ENCODE measurements at places on chromosomes 1 and 21.

DNA sequence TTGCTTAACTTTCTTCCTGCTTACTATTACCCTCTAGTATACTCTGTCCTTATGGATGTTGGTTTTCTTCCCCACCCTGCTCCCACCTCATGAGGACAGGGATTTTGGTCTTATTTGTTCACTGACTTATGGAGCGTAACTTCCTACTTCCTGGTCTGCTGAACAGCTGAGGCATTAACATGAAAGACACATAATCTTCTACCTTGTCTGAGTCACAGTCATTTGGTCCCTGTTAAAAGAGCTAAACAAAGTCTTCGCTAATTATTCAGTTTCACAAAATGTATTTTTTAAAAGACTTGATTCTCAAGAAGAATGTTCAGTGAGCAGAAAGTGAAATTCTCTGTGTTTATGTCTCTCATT lies 18.5 kb downstream of the RNASEL start:
- DNase-seq = no peak

DNA sequence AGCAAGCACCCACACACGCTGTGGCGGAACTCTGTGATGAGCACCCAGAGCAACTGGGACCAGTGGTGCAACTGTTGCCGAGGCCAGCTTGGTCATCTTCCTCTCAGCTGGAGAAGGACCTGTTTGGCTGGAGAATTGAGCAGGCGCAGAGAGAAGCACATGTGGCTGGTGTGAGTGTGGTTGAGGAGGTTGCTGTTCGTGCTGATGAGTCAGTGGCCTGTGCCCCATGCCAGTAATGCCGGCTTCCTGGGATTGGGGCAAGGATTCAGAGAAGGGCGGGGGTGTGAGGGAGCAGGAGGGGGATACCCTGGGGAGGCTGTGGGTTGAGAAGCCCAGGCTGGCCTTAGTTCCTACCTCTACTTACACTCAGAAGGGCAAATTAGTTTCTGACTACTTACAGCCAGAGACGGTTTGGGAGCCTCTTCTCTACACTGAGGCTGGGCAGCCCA lies 57.5 kb upstream of the EPS8L3 start:
- DNase-seq = no peak

GRCh38 chr1:50930965-50931737 lies 28.9 kb downstream of the FAF1 start:
- peak; percentile 20 for DNase-seq

- no peak for DNase-seq
Observed at GRCh38 chr1:217435204-217435603, 195.7 kb downstream of the GPATCH2 start.

GRCh38 chr1:231068762-231069161 lies 28.7 kb upstream of the FAM89A start:
- no peak for DNase-seq

DNA sequence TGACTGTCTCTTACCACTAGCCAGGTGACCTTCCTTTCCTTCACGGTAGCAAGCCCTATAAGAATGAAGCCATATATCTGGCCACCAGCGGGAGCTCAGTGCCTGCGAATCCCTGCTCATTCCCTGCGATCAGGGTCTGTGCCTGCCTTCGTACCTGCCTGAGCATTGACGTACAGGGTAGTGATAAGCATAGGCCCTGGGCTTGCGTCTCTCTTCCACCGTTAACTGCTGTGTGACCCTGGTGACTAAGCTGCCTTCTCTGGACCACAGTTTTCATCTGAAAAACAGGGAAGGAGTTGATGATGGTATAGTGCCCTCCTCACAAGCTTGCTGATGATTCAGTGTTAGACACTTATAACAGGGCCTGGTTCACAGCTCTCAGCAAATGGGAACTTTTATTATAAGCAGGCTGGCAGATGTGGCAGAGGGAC lies 4.1 kb downstream of the ZC3H12A start:
- DNase-seq = peak; percentile 48

GRCh38 chr1:55213151-55213884 lies 1.8 kb downstream of the USP24 start:
- DNase-seq = no peak

GRCh38 chr1:80994038-80994437 lies 806.7 kb upstream of the ADGRL2 start:
- no peak for DNase-seq

DNA sequence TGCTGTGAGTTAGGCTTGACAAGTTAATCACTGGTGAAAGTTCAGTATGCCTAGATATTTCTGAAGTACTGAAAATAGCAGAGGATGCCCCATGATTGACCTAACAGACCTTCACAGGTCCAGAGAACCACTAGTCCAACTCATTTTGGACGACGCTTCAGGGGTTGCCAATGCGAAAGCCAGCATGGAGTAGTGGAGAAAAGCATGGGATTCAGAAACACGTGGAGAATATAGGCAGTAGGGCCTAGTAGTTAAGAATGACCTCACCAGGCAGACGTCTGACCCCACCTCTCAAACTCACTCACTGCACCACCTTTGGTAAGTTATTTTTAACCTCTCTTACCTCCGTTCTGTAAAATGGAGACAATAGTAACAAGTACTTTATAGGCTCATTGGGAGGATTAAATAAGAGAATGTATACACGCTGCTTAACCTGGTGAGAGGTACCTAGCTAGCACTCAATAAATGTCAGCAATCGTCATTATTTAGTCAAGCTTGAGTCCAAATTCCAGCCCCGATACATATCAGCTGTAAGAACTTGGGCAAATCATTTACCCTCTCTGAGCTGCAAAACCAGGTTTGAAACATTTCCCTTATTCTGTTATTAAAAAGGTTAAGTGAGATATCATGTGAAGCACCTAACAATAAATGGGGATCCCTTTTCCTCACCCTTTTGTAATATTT lies 13.2 kb downstream of the PLPP3 start:
- no peak for DNase-seq

- no peak for DNase-seq
Observed at GRCh38 chr1:30058970-30059369, 664.4 kb downstream of the MATN1 start.

- no peak for DNase-seq
Observed at GRCh38 chr1:240803151-240803550, 191.2 kb upstream of the GREM2 start.

- no peak for DNase-seq
Observed at GRCh38 chr21:37535672-37536071, 169.1 kb downstream of the DYRK1A start.

GRCh38 chr1:152998476-152998875 lies 3.1 kb upstream of the SPRR3 start:
- DNase-seq = no peak

DNA sequence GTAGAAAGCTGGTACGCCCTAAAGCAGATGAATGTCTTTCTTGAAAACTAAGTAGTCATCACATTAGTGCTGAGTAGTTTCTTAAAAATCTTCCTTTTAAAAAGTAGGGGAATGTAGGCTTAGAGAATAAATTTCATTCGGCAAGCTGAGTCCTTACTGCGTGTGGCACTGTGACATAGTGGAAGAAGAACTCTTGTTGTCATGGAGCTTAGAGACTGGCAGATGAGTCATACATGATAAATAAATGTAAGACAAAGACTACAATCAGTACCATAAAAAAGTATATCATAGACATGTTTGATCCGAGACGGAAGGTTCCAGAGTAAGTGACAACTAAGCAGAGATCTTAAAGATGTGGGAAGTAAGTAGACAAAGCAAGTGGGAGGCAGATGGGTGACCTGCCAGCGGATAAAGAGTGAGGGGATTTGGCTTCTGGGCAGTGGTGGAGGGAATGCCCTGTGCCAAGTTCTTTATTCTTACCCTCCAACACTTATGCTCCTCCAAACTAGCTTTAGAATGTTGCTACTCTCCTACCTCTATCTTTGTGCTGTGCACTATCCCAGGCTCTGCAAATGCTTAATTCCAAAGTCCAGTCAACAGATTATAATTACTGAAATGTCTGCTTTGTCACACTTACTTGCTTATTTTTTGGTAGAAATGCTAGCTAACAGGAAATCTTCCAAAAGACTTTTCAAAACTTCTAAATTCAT lies 608.5 kb upstream of the USP24 start:
- no peak for DNase-seq

DNA sequence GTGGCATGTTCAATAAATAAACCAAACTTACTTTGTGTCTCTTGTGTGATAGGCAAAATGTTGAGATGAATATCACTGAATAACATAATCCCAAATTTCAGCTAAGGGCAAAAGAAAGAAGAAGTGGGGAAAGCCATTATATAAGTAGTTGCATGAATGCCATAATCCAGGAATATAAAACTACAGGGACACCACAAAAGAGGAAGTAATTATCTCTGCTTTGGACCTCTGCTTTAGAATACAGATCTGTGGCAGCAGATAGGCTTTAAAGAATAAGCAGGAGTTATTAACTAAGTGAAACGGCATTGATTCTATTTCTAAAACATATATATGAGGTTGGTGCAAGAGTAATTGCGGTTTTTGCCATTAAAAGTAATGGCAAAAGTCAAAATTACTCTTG lies 288.5 kb upstream of the SNX7 start:
- no peak for DNase-seq

GRCh38 chr1:3078430-3078861 lies 9.4 kb downstream of the PRDM16 start:
- no peak for DNase-seq

DNA sequence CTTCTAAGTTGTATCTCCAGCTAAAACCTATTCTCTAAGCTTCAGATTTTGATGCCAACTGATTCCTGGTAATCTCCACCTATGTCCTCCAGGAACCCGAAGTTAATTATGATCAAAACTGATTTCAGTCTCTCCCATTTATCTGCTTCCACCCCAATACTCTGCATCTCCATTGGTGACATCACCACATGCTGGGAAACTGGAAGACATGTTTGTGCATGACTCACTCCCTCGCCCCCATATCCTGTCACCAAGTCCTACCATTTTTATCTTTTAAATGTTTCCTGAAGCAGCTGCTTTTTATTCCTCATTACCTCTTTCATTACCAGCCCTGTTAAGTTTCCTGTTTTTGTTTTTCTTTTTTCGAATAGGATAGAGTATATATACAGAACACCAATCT lies 228.5 kb downstream of the LRRC40 start:
- DNase-seq = no peak

GRCh38 chr1:99727575-99728185 lies 38.8 kb downstream of the FRRS1 start:
- DNase-seq = no peak

DNA sequence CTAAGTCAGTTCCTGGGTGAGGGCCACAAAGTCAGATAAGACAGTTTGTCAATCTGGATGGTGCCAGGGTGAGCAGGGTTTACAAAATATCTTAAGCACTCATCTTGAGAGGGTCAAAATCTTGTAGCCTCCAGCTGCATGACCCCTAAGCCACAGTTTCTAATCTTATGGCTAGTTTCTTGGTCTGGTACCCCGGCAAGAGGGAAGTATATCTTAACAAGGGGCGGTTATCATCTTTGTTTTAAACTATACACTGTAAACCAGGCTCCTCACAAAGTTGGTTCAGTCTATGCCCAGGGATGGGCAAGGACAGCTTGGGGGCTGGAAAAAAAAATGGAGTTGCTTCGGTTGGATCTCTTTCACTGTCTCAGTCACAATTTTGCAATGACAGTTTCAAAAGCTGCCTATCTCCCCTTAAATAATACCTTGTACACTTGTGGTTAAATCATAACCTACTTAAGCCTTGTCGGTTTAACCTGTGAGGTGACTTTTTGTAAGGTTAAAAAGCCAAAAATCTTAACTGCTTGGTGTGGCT lies 7.8 kb upstream of the CD46 start:
- no peak for DNase-seq

- DNase-seq = no peak
Observed at GRCh38 chr1:89271341-89272015, 1.2 kb downstream of the GBP5 start.

DNA sequence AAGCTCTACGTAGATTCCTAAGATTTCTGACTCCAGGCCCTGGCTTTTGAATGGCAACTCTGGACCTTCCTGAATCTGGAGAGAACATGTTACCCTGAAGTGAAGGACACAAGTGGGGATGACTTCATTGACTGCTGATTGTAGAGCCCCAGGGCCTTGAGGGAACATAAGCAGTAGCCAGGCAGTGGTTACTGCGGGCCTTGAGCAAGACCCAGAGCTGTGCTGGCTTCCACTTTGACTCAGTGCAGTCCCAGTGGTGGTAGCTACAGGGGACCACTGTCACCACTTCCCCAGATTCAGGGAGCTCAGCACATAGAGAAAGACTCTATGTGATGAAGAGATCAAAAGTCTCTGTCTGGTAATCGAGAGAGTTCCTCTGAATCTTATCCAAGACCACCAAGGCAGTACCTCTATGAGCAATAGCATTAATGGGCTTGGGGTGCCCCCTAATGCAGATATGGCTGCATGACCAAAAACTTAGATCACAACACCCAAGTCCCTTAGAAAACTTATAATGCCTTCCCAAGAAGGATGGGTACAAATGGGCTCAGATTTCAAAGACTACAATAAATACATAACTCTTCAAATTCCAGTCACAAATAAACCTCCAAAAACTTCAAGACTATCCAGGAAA lies 1278.3 kb downstream of the AMY1C start:
- no peak for DNase-seq

GRCh38 chr1:112957133-112957812 lies 1.3 kb upstream of the SLC16A1 start:
- peak; percentile 64 for DNase-seq

GRCh38 chr1:55067022-55067778 lies 27.9 kb downstream of the PCSK9 start:
- DNase-seq = no peak

GRCh38 chr1:236508593-236509027 lies 15.2 kb upstream of the LGALS8 start:
- no peak for DNase-seq

GRCh38 chr1:236509647-236510401 lies 14.0 kb upstream of the LGALS8 start:
- no peak for DNase-seq

GRCh38 chr1:40532844-40533424 lies 1.5 kb downstream of the ZNF684 start:
- no peak for DNase-seq

DNA sequence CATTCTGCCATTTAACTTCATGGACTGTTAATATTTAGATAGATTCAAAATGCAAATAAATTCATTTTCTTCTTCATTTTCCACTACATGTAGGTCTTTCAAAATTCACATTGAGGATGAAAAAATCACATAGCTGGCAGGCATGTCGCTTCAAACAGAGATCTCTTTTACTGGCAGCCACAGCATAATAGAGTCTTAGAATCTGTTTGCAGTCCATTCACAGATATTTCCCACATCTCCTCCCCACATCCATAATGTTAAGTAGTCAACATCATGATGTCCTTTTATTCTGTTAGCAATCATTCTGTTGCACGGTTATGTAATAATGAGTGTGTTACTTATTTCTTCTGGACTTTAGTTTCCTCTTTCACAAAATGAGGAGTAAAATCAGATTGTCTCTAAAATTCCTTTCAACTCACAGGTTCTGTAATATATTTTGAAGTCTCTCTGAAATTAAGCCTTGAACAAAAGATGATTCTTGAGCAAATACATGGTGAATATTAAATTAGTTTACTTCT lies 257.5 kb upstream of the SNX7 start:
- DNase-seq = no peak

DNA sequence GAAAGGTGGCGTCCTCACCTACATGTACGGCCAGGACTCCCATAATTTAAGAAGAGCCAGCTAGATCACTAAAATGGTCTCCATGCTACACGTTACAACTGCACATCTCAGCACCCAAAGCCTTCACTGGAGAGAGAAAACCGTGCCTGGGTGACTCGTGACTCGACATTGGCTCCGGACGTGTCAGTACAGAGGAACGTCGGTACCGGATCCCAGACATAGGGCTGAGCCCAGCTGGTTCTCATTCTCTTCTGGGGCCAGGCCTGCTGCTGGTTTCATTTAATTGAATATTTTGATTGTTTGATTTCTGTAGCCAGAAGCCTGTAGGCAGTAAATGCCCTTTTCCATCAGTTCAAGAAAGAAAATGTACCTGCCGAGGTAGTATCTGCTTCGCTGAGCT lies 93.1 kb downstream of the HHIPL2 start:
- DNase-seq = no peak

All from stimulated activated CD4-positive, alpha-beta T cell treated with anti-CD3 and anti-CD28 coated beads, Interleukin-2, amount 100 ng/mL, for 4 hours (primary cell).